ENCODE measurements at places on chromosomes 12 and 14.

DNA sequence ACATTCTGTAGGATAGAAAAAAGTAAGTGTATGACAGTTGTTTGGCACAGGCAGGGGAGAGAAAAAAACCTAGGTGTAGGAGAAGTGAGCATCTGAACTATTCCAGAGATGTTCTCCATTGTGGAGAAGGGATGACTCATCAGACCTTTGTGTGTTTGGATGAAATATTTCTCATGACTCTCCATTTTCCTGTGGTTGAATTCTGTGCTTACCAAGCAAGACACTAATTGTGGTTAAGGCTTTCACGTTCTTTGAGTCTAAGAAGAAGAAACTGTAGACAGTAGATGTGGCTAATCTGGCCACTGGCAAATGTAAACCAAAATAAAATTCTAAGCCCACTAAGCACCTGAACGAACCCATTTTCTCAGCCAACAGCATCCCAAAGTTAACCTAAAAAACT is 107.9 kb upstream of the GZMB start:
- no peak for DNase-seq

DNA sequence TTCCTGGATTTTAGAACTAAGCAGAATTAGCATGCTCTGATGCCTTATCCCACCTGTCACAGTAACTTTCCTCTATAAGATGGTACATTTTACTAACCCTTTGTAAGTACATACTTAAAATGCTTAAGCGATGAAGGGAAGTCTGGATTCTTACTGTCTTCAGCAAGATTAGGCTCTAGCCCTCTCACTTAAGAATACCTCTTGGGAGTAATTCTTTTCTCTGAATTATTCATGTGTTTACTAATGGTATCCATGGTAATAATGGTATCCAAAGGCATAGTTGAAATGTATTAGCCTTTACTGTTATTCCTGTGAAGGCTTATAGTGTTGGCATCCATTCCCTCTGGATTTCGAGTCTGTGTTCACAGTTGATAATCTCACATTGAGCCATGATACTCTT is 176.9 kb downstream of the MON2 start:
- DNase-seq: no peak

DNA sequence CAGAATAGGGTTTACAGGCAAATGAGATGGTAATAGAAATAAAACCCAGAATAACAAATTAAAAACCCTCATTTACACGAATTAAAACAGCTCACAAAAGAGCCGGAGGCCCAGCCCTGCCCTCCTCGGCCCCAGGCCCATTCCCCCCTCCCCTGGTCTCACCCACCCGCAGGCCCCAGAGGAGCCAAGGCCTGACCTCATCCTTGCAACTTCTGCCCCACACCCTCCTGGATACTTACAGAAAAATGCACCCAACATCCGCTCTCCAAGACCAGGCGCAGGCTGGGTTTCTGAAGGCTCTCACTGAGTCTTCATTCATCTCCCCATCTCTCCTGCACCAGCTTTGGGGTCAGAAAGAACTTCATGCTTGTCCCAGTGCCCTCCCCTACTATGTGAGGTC is 16.2 kb upstream of the VSX2 start:
- no peak for DNase-seq

- no peak for DNase-seq
Measured at GRCh38 chr12:12731785-12732184, 14.6 kb downstream of the CDKN1B start.

DNA sequence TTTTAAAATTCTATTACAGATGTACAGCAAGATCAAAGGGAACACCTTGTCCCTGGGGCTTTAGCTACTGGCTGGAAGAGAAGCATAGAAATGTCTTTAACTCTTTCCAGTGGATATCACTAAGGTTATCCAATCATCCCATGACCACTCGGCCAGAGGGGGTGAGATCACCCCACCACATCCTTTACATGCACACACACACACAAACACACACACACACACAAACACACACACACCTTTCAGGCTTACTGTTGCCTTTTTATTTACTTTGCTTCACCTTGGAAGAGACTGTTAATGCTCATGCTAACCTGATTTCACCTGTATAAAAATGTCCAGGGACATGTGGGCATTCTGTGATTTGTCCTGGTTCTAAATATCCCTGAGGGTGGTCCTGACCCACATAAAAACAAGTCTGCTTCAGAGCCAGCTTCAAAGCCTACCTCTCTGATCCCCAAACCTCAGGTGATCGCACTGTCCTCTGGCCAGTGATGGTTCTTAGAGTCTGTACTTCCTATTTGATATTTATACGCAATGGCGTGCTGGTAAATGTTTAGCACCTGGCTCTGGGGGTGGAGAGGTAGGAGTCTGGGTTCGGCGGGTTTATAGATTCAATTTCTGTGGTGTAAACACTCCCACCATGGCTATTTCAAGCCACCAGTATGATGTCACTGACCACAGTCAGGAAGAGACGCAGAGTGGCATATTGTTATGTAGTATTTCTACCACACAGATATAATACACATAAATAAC is 166.1 kb upstream of the EEA1 start:
- no peak for DNase-seq

GRCh38 chr12:6074979-6075585 is 49.4 kb downstream of the VWF start:
- no peak for DNase-seq

- DNase-seq: no peak
Measured at GRCh38 chr14:23450379-23450778, 14.9 kb upstream of the MYH7 start.

DNA sequence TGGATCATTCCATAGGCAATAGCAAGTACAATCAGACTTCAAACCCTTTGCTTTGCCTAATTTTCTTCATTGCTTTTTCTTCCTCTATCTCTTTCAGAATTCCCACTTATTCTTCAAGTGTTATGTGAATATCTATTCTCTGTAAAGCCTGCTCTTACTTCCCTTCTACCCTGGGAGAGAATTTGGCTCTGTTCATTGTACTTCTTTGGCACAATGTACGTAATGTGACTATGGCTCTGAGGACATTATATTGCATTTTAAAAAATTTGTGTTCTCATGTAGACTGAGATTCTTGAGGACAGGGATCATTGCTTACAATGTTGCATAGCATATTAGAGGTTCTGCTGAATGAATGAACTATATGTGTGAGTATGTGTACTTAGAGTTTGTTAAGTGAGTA is 16.9 kb upstream of the PRICKLE1 start:
- DNase-seq: no peak

GRCh38 chr14:91372671-91373495 is 44.7 kb downstream of the CCDC88C start:
- no peak for DNase-seq

DNA sequence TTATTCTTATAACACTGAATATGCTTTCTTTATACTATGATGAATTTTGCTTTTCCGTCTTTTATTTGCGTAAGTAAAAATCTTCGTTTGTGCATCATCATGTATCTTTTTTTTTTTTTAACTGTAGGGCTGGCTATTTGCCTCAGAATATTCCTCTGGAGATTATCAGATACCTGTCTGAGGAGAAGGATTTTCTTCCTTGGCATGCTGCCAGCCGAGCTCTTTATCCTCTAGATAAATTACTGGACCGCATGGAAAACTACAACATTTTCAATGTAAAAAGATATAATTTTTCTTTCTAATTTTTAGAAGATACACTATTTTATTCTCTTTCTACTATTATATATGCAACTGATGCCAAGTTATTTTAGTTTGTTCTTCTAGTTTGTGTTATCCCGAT is 346.6 kb downstream of the TRHDE start:
- no peak for DNase-seq

DNA sequence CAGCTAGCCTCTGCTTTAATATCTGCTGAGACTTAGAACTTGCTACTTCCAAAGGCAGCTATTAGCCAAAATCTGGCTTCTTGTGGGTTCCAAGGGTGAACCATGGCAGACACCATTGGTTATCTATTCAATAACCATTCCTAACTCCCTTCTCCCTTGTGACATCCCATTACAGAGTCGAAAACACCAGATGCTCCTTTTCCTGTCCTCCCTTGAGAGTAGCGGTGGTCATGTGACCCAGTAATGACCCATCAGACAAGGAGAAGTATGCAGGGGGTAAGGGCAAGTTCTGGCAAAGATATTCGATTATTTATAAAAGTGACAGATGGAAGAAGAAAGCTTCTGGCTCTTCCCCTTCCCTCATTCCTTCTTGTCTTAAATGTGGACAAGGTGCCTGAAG is 20.1 kb downstream of the TGFB3 start:
- no peak for DNase-seq

DNA sequence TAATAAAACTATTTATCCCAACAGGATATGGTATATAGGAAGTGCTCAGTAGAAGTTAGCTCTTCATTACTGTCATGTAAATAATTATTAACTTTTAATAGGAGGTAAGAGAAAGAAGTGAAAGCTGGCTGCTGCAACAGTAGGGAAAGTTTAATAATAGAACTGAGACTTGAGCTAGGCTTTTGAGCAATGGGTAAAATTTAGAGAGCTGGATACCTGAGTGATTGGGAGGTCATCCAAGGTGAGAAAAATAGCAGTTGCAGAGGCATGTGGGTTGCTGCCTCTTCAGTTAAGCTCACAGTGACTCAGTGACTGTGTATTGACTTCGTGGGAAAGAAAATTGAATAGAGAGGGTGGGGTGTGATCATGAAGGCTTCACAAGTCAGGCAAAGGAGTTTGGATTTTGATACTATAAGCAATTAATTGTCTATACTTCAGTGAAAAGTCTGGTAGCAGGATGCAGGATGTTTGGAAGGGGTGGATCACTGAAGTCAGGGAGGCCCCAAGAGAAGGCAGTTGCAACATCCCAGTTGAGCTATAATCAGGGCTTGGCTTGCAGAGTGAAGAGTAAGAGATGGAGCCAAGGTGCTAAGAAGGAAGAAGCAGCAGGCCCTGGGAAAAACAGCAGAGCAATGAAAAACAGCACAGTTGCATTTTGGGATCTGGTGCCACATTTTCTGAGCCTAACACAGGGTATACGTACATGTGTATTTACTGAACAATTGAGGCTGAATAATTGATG is 172.0 kb upstream of the FRMD6 start:
- DNase-seq: no peak

All from posterior cingulate gyrus (tissue), 11 donors.